ENCODE measurements at places on chromosomes 12 and 14.

- no peak for DNase-seq
Measured at GRCh38 chr14:69066396-69067171, 86.3 kb downstream of the DCAF5 start.

- DNase-seq = no peak
Measured at GRCh38 chr12:116339062-116339461, 61.6 kb upstream of the MED13L start.

- DNase-seq = no peak
Measured at GRCh38 chr12:124633365-124634362, 66.3 kb upstream of the NCOR2 start.

- no peak for DNase-seq
Measured at GRCh38 chr12:51434305-51434704, 9.7 kb downstream of the SLC4A8 start.

DNA sequence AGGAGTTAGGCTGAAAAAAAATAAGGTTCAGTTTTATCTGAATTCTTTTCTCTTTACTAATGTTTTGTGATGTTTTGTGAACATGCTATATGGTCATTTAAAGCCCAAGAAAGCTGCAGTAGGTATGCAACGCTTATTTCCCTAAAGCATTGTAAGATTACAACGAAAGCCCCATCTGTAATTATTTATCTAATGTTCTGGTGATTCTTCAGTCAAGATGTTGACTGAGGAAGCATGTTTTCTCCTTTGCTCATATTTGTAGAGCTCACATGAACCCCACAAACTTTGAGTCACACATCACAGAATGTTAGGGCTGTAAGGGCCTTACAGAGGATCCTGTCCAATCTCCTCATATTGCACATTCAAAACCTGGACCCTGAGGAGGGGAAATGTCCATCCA, 3.2 kb upstream of the TUBA1C start:
- no peak for DNase-seq

DNA sequence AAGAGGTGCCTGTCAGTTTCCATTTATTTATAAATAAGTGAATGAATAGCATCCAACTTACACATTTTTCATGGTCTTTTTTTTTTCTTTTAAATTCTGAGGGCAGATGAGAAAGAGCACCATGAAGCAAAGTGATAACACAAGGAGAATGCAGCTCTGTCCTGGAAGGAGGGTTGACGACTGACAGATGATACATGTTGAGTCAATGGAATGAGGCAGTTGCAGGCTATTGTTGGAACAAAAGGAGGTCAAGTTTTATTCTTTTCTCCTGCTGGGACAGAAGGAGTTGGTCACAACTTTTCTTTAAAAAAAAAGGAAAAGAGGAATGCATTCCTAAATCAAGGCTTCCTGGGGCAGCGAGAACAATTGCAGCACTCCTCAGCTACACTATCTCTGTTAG, 119.9 kb upstream of the PLEKHG7 start:
- DNase-seq = no peak

GRCh38 chr14:55580470-55581341, 699 bp downstream of the KTN1 start:
- DNase-seq = no peak

- DNase-seq = no peak
Measured at GRCh38 chr14:66758031-66758613, 250.2 kb downstream of the GPHN start.

DNA sequence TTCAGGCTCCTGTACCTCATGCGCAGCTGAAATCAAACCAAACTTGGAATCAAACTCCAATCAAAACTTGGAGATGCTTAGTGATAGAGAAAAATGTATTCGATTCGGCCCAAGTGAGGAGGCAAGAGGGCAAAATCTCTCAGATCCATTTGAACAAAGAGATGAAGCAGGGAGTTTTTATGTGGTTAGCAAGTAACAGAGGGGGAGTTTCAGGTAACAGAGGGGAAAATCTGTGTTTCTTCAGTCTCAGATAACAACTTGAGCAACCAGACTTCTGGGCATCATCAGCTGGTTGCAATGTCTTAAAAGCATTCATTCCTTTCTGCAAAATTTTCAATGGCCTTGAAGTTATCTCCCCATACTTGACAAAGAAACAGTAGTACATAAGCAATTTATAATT, 245.1 kb upstream of the AVPR1A start:
- no peak for DNase-seq

DNA sequence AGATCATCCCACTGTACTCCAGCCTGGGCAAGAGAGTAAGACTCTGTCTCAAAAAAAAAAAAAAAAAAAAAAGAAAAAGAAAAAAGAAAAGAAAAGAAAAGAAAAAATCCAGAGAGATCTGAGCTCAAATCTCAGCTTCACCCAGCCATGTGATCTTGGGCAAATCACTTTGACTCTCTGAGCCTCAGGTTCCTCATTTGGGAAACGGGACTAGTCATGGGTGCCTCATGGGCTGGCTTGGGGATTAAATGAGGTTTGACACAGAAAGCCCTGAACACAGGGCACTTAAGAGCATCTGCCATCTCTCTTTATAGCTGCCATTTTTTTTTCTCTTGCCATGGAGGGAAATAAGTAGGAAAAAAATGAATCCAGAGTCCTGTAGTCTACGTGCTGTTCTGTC, 86.2 kb upstream of the MYL2 start:
- DNase-seq = no peak

GRCh38 chr14:104974665-104975390, 3.3 kb downstream of the AHNAK2 start:
- DNase-seq = no peak

- DNase-seq = no peak
Measured at GRCh38 chr12:66925083-66925482, 246.2 kb upstream of the GRIP1 start.

- DNase-seq = no peak
Measured at GRCh38 chr12:61916831-61917230, 343.4 kb upstream of the USP15 start.

DNA sequence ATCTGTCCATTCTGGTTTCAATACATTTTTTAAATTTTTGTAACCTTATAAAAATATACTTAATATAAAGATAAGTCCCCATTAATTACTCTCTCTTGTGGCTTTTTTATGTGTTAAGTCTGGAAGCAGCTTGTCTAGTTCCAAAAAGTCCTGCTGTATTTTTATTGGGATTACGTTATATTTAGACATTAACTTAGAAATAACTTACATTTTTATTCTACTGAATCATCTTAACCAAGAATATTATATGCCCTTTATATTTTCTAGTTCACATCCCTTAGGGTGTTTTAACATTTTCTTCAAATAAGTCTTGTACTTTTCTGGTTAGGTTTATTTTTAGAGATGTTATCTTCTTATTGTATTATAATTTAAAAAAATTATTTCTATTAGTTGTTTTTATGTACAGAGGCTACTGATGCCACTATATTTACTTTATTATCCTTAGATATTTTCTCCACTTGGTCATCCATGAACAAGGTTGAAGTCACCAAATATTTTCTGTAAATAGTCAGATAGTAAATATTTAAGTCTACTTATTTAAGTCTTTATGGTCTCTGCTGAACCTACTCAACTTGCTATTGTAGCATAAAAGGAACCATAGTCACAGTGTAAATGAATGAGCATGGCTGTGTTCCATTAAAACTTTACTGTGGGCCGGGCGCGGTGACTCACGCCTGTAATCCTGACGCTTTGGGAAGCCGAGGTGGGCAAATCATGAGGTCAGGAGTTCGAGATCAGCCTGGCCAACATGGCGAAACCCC, 132.4 kb upstream of the NEDD1 start:
- no peak for DNase-seq

- DNase-seq = no peak
Measured at GRCh38 chr12:24268663-24269186, 319.3 kb upstream of the SOX5 start.

GRCh38 chr12:47139000-47139681, 59.4 kb upstream of the AMIGO2 start:
- no peak for DNase-seq

GRCh38 chr12:54583726-54584125, 4.7 kb downstream of the PPP1R1A start:
- DNase-seq = no peak

DNA sequence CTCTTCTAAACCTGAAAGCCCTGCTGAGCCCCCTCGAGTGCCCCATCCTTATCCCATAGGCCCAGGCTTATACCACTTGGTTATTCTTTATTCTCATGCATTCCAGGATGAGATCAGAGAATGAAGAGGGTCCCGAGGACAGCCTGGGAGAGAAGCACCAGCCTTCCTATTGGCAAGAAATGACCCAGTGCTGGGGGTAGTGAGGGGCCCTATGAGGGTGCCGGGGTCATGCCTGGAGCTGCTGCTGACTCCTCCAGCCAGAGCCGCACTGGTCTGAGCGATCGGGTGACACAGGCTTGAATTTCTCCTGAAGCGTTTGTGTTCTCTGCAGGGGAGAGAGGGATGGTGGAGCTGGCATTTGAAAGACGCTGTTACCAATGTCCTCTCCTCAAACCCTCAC, 18.1 kb downstream of the MORN3 start:
- DNase-seq = no peak

DNA sequence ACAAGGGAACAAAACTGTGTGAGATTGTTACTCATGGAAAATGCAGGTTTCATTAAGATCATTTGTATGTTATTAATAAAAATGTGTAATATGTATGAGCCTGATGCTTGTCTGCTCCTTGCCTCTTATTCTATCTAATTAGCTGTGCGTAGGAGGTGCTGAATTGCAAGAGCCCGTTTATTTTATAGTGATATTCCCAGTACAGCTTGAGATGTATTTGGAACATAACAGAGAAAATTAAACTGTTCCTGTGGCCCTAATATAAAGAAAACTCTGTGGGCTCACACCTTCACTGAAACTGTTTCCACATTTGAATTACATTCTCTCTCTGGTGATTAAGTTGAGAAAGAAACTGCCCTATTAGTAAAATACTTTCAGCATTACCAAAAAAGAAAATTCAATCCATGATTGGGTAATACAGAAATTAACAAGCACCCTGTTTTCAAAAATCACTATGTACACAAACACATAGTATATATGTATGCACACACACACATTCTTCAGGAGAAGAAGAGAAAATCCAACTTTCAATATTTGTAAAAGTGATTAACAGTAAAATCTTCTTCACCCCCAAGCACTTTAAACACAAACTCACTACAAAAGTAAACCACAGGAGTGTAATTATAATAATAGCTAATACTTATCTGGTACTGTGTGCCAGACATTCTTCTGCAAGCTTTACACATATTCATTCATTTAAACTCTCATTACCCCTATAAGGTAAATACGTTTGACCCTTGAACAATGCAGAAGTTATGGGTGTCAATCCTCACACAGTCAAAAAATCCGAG, 233.2 kb downstream of the PHLDA1 start:
- DNase-seq = no peak

- no peak for DNase-seq
Measured at GRCh38 chr14:101562659-101563351, 1.5 kb downstream of the DIO3 start.

DNA sequence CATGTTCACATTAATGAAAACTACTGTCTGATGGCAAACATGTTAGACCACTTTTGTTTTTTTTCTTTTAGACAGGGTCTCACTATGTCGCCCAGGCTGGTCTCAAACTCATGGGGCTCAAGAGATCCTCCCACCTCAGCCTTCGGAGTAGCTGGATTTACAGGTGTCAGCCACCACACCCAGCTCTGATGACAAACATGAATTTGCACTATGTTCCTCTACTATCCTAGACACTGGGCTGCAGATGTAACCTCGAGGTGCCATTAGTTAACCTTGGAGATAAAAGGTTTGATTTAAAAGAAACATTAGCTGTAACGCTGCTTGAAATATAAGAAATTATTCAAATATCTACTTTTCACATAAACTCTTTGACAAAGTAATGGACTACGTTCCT, 8.1 kb downstream of the VPS37B start:
- DNase-seq = no peak

DNA sequence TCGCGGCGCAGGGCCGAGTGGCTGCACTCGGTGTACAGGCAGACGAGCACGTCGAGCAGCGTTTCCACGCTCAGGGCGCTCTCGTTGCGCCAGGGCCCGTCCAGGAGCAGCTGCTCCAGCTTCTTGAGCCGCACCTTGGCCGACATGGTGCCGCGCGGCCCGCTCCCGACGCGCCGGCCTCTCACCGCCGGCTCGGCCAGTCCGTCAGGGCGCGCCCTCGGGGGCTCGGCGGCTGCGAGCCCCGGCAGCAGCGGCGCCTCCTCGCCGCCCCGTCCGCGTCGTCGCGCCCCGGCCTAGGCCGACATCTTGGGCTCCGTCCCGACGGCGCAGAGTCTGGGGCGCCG, 349 bp downstream of the CDC42BPB start:
- DNase-seq = no peak

DNA sequence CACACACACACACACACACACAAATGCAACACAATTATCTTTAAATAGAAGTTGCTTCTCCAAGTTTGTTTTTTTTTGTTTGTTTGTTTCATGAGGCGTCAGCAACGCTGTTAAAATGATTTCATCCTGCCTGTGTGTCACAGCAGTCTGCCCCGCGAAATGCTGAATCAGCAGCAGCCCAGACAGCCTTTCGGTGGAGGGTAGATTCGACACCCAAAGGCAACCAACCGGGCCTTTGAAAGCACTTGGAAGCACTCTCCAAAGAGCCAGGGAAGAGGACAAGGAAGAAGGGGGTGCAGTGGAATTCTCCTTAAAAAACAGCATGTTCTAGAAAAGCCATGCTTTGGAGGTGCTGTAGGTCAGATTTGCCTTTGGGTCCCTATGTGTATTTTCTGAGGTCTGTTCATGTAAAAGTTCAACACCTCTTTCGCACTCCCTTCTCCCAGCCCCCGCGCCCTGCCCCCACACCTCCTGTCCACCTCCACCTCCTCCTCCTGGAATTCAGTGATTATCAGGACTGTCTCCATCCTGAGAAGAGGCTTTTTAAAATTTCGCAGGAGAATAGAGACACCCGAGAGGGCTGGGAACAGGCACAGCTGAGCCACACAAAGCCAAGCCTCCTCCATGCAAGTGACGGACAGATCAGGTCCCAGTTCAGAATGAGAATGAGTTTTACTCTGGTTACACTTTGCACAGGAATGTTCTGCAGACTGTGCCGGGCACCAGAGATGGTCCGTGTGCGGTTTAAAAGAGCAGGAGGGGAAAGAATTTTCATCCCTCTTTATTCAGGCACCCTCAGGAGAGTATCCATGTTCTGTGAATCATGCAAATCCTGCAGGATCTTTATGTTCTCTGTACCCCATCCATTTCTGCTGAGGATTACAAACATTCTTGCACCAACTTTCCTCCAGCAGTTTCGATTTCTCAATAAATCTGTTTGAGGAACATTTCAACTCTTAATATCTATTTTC, 177.9 kb downstream of the ETV6 start:
- no peak for DNase-seq

GRCh38 chr12:79174626-79175025, 310.1 kb downstream of the SYT1 start:
- no peak for DNase-seq

DNA sequence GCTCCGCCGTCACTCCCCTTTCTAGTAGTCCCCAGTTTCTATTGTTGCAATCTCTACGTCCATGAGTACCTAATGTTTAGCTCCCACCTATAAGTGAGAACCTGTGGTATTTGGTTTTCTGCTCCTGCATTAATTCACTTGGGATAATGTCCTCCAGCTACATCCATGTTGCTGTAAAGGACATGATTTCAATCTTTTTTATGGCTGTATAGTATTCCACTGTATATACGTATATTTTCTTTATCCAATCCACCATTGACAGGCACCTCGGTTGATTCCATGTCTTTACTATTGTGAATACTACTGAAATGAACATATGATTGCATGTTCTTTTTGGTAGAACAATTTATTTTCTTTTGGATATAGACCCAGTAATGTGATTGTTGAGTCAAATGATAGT, 114.7 kb downstream of the ANKS1B start:
- no peak for DNase-seq

- no peak for DNase-seq
Measured at GRCh38 chr12:18432206-18432605, 170.9 kb downstream of the PIK3C2G start.

All from cortex of kidney (tissue), 1 donor.